AG09309 (cell line): ENCODE measurements at places on chromosomes 12 and 14.

DNA sequence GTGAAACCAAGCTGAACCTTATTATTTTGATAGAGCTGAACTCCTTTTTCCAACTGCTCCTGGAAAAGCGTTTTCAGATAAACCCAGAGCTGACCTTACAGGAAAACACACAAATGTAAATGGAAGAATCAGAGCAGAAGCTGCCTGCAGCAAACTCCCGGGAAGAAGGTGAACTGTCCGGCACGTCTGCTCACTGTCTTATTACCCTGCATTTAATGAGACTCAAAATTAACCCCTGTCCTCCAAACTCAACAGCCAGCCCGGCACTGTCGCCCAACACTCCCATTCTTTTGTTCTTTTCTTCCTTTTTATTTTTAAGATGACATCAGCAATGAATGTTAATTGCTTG lies 1046.9 kb upstream of the FLRT2 start:
- DNase-seq: no peak

GRCh38 chr14:99524804-99525698 lies 43.8 kb downstream of the CCNK start:
- DNase-seq: no peak

DNA sequence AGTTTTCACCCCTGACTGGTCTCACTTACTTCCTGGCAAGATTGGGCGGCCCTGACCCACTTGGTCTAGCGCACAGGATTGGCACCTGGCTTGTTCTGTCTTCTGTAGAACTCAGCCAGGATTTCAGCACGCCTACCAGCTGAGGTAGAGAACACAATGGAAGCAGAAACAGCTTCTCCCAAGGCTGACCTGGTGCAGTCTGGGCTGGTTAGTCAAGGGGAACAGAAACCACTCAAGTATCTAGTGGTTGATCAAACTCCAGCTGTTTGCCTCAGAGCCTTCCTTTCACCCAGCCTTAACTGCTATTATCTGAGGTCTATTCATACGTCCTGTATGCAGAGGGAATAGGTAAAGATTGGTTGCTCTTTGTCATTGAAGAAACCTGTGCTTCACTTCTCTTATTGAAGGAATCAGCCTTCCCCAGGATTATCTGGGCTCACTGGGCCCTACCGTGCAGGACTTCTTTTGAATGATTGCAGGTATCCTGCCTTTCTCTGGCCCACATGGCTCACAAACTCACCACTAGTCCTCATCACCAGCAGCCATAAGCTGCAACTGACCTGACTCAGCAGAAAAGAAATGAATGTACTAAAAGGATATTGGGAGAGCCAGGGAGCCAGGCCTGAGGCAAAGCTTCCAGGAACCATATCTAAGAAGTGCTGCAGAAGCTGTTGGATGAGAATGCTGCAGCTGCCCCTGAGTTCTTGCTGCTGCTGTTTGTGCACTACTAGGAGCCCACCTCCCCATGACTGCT lies 2.5 kb upstream of the PLEKHD1 start:
- no peak for DNase-seq

- DNase-seq: no peak
Measured at GRCh38 chr14:82725213-82725612, 1191.6 kb upstream of the SEL1L start.

- peak; percentile 88 for DNase-seq
Measured at GRCh38 chr14:61528591-61529021, 166.7 kb upstream of the HIF1A start.

DNA sequence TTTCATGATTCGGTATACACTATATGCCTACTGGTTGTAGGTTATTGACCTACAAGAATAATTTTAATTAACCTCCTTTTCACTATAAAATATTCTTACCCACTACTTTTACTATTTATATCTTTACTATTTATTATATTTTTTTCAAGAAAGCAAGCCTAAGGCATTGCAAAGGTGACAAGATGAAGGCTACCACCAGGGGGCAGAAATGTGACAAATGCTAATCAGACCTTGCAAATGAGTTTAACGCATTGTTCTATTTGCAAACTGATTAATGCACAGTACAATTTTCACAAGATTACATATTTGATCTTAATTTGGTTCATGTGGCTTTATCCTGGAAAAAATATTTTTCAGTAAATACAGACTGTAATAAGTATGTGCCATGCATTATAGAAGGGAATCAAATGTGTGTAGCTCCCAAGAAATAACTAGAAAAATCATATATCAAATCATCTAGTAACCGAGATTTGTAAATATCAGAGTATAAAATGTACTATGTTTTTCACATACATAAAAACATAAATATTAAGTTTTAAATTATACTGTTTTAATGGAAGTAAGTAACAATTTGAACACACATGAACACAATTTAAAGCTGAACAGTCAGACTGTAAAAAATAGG lies 107.0 kb downstream of the ADAMTS20 start:
- DNase-seq: peak; percentile 8

- no peak for DNase-seq
Measured at GRCh38 chr12:11657511-11657910, 8.0 kb downstream of the ETV6 start.

DNA sequence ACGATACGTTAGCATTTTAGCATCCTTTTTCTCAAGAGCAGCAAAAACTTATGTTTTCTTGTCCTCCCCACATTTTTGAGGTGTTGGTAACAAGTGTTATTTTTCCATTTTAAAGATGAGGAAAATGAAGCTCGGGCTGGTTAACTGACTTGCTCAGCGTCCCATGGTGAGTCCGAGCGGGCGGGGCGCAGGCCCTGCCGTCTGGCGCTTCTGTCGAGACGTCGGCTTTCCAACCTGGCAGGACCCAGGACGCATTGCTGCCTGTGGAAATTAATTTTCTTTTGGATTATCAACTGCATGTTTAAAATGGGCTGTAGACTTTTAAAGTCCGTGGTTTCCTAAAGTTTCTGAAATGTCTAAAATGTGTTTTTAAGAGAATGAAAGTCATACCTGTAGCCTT lies 30.4 kb downstream of the XRCC3 start:
- DNase-seq: no peak

DNA sequence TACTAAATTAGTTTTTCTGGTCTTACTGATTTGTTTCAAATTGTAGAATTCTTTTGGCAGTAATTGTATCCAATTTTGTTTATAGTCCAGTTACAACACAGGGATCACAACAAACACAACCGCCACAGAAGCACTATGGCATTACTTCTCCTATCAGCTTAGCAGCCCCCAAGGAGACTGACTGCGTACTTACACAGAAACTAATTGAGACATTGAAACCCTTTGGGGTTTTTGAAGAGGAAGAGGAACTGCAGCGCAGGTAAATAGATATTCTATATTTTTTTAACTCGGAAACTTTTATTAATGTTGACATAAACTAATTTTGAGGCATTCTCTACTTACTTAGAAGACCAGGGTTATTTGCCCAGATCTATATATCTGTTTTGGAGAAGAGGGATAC lies 17.8 kb downstream of the PAPOLA start:
- DNase-seq: no peak

GRCh38 chr12:55681142-55682077 lies 26.3 kb downstream of the ITGA7 start:
- no peak for DNase-seq

- no peak for DNase-seq
Measured at GRCh38 chr12:102059343-102059742, 2.4 kb downstream of the WASHC3 start.

GRCh38 chr12:126907900-126908764 lies 1358.8 kb upstream of the TMEM132C start:
- no peak for DNase-seq
